ENCODE measurements at places on chromosomes 7 and 10.

GRCh38 chr10:97407211-97407951 lies 6.2 kb upstream of the RRP12 start:
- DNase-seq: peak; percentile 74

- no peak for DNase-seq
Observed at GRCh38 chr7:116273283-116273917, 63.1 kb downstream of the TES start.

- DNase-seq: no peak
Observed at GRCh38 chr10:10587744-10588393, 429.8 kb upstream of the CELF2 start.

GRCh38 chr7:121288894-121289293 lies 39.9 kb upstream of the WNT16 start:
- no peak for DNase-seq

GRCh38 chr7:76372984-76373833 lies 14.4 kb upstream of the YWHAG start:
- no peak for DNase-seq

DNA sequence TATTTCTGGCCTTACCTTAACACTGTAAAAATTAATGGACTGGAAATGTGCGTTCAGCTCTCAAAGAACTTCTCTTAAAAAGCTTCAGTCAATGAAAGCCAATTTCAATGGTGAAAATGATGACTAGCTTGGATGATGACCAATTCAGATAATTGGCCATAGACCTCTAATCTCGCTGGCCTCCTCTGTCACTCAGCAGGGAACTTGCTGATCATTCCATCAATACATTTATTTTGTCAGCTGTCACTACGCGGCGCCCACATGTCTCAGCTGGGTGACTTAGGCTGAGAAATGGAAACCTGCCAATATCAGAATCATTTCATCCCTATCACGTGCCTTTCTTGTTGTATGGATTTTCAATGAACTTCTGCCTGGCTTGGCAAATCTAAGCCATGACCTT lies 673.0 kb upstream of the AUTS2 start:
- no peak for DNase-seq

- DNase-seq: no peak
Observed at GRCh38 chr7:116715077-116715476, 43.1 kb downstream of the MET start.

DNA sequence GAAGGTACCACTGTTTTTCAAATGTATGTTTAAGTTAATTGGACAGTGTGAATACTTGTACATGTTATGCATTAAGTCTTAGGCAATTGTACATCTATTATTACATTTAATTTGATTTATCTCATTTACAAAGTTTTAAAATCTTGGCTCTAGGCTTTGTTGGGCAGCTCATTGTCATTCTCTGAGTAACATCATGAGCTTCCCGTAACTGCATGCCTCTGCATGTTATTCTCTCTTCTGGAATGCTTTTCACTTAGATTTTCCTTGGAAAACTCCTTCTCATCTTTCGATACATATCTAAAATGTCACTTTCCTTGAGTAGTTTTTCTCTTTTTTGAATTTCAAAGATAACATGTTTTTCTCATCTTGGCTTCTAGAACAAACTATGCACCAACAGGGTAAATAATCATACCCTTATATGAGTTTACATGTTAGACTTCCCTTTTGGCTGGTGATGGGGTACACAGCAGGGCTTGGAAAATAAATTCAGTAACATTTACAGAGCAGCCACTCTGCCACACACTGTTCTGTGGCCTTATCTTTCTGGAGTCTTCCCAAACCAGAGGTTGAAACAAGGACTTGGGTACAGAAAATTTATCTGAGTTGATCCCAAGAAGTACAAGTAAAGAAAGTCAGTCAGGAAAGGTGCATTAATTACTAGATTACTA lies 42.2 kb upstream of the A1CF start:
- DNase-seq: no peak

GRCh38 chr10:98338318-98338717 lies 70.3 kb upstream of the LOXL4 start:
- DNase-seq: no peak

DNA sequence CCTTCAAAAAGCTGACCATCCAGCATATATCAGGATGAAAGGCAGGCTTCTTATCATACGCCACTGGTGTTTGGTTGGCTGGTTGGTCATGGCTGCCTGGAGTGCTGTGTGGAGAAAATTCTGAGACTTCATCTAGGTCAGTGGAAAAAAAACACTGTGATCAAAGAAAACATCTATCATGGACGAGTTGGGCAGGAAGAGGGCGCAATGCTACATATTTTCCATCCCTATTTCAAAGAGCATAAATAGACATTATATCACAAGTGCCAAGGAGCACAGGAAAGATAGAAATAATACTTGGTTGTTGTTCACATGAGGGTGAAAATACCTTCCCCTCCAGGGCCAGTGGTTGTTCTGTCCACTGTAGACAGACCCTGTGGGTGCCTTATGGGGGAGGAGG lies 128.4 kb upstream of the PLPP4 start:
- DNase-seq: no peak

- DNase-seq: no peak
Observed at GRCh38 chr10:102434394-102435132, 2.2 kb upstream of the CUEDC2 start.

DNA sequence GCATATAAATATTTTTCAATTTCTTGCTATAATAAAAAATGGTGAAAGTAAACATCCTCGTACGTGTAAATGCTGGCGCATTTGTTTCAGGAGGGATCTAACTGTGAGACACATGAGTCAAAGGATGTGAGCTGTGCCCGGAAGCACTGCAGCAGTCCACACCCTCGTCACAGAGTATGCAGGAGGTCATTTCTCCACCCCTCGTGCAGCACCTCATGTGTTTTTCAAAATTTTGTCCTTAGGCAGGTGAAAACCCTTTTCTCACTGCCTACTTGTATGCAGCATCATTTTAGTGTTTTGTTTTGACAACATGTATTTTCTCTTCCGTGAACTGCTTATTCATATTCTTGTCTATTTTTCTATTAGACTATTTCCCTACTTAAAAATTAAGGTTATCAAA lies 162.7 kb downstream of the AVL9 start:
- no peak for DNase-seq

DNA sequence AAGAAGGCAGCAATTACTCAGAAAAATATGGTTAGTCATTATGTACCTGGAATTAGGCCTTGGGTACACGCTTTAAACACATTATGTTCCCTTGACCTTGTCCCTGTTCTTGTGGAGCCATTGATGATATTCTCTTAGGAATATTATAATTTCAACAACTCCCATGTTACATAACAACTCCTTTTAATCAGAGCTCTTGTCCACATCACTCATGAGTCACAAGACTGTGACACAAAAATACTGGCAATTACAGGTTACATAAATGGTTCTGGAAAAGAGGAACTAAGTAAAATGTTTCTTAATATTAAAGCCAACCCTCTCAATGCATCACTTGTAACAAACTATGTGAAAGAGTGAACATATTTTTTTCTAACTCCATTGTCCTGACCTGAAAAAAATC lies 143.8 kb upstream of the PCLO start:
- no peak for DNase-seq

GRCh38 chr7:47438411-47439029 lies 143.4 kb downstream of the TNS3 start:
- no peak for DNase-seq

DNA sequence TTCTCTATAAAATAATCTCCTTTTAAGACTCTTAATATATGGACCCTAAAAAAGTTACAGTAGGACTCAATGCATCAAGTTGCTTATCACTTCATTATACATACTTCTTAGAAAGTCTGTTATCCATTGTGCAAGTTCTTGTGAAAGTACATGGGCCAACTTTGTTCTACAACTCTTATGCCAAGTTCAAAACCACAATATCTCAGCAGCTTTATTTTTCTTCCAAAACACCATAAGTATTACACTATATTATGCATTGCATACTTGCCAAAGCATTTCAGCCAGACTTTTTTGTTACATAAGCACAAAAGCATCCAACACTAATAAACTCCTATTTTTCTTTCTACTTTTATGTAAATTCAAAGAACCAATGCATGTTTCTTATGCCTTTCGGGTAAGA lies 94.4 kb downstream of the AHR start:
- DNase-seq: no peak

DNA sequence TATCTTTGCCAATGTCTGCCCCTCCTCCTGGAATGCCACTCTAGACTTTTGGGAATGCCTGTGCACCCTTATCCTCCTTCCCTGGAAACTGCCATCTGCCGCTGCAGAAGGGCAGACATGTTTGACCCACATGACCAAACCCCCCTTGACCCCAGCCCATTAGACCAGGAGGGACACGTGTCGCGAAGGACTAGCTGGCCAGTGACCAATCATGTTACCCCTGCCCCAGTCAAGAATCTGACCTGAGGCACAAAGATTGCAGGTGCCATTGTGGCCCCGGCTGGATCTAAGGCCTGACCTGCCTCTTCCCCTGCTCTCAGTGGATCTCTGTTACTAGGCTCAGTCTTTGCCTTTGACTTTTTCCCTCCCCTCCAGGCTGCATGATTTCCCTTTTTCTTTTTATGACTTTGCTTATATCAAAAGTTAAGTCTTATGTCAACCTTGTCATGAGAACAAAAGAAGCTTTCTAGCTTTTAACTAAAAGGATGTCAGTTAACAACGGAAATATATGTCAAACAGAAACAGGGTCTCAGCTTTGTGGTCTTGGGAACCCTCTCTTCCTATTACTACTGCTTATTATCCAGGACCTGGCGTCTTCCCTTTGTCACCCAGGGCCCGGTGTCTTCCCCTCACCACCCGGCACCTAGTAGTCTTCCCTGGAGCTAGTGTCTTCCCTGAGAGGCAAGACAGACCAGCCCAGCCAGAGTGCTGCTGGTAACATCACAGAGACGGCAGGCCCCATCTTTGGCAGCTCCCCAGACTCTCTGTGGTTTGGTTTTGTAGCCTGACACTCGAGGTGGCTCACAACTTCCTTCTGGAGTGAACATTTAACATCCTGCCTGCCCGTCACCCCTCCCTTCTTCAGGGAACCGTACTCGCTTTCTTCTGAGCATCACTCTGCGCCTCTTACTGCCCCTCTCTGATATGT lies 24.4 kb upstream of the PPIF start:
- no peak for DNase-seq

GRCh38 chr7:94178230-94178629 lies 174.1 kb upstream of the BET1 start:
- DNase-seq: no peak

GRCh38 chr10:106566873-106567272 lies 597.6 kb downstream of the SORCS1 start:
- no peak for DNase-seq

DNA sequence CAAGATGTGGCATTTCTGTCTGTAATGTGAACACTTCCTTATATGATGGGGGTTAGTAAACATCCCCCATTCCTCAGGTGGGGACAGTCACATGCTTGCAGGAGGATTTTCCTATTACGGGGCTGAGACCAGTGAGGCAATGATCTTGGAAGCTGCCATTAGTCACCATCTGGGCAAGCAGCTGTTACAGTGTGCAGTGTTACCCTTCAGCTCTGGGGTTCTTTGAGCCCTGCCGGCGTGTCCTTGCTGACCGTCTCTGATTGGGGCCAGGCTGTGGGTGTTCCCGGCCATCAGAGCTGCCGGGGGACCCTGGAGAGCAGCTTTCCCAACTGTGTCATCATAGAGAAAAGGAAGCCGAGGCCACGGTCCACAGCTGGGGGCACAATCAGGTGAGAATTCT lies 126.8 kb upstream of the FAM20C start:
- DNase-seq: no peak

DNA sequence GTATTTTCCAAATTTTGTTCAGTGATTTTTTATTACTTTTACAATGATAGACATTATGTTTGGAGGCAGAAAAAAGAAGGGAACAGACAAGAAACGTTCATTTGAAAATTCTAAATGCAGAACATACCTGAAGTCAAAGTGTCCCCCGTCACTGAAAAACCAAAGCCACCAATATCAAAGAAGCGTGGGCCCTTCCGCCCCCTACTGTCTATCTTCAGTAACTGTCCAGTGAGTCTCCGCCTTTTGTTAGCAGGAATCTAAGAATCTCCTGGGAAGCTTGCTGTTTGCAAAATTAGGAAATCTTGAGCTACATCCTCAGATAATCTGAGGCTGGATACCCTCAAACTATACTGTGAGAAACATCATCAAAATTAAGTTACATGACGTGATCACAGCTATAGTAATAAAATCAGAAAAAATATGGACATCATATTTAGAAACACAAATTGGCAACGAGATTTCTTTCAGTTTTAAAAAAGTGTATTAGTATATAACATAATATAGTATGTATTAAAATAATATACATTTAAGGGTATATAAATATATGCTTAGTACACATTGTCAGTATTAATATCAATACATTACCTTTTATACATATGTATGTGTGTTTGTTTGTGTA lies 169.3 kb upstream of the AKR1E2 start:
- peak; percentile 31 for DNase-seq

DNA sequence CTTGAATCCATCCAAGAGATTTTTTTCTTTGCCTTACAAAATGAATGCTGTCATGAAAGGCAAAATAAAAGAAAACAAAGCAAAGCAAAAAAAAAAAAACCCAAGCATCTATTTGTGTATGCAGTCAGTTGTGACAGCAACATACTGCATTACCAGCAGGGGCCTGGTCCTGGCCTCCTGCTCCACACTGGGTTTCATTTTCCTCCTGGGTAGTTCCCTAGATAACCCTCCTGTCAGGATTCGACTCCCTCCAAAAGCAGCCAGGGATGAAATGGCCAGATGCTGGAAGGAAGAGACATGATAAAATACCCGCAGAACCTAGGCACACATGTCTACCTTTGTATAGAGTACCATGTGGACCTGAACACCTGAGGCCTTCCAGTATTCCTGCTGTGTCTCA lies 148.6 kb downstream of the NRCAM start:
- no peak for DNase-seq

DNA sequence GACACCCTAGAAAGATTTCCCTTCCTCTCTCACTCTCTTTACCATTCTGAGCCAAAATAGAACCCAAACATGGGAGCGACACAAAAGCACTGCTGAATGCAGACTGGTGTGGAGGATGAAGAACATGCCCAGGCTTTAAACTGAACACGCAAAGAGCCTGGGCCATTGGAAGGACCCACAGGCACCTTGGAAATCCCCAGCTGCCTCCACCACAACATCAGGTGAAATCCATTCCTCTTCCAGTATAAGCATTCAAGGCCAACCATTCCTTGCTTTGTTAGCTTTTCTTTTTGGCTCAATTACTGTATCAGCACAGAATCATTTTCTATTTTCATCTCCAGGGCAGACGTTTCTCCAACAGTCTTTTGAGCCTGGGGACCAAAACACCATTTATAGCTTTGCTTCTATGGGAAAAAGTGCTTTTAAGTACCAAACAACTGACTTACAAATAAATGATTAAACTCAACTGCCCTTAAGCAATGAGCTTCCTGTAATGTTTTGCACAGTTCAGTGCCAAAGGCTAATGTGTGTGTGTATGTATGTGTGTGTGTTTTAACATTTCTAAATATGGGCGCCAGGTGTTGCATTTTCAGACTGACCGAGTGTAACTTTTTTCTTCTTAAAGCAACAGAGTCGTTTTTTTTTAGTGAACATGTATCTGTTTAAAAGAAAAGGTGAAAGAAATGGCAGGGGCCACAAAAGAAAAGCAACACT lies 16.2 kb upstream of the BLNK start:
- peak; percentile 23 for DNase-seq

- DNase-seq: no peak
Observed at GRCh38 chr10:43863270-43863669, 214.6 kb upstream of the ZNF32 start.

- DNase-seq: no peak
Observed at GRCh38 chr10:75398200-75398691, 3.3 kb downstream of the ZNF503 start.

- DNase-seq: no peak
Observed at GRCh38 chr7:19114551-19114855, 2.9 kb downstream of the TWIST1 start.

- no peak for DNase-seq
Observed at GRCh38 chr10:30647089-30647488, 17.5 kb upstream of the LYZL2 start.
